ENCODE measurements at places on chromosomes 1 and 21.
A peak's percentile ranks its signal among the peaks of the same experiment; 100 is the strongest.

GRCh38 chr1:78281580-78281979 lies 209.2 kb upstream of the PTGFR start:
- DNase-seq, result no peak

- no peak for DNase-seq
Measured at GRCh38 chr1:210416681-210417080, 88.0 kb downstream of the HHAT start.

- DNase-seq, result no peak
Measured at GRCh38 chr1:87155170-87155569, 173.5 kb upstream of the LMO4 start.

DNA sequence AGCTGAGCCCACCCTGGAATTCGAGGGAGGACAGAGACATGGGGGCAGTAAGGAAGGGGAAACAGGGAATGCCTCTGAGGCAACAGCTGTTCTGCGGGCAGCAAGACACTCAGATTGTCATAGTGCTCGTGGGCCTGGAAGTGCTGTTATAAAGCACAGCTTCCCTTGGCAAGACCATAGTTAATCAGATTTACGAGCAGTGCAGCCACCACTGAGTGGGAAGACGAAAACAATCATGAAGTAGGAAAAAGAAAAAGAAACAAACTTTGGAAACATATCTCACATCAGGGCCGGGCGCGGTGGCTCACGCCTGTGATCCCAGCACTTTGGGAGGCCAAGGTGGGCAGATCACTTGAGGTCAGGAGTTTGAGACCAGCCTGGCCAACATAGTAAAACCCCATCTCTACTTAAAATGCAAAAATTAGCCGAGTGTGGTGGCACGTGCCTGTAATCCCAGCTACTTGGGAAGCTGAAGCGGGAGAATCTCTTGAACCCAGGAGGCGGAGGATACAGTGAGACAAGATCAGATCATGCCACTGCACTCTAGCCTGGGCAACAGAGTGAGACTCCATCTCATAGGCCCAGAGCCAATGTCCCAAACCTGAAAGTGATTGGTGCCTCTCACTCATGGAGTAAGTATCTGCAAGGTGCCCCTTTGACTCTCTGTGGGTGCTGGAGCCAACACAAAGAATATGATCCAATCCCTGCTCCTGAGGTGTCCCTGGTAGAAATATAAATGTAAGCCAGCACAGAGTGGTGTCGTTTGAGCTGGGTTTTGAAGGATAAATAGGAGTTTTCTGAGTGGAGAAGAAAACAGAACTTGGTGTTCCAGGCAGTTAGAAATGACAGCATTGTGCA lies 55.6 kb upstream of the GPR153 start:
- no peak for DNase-seq

DNA sequence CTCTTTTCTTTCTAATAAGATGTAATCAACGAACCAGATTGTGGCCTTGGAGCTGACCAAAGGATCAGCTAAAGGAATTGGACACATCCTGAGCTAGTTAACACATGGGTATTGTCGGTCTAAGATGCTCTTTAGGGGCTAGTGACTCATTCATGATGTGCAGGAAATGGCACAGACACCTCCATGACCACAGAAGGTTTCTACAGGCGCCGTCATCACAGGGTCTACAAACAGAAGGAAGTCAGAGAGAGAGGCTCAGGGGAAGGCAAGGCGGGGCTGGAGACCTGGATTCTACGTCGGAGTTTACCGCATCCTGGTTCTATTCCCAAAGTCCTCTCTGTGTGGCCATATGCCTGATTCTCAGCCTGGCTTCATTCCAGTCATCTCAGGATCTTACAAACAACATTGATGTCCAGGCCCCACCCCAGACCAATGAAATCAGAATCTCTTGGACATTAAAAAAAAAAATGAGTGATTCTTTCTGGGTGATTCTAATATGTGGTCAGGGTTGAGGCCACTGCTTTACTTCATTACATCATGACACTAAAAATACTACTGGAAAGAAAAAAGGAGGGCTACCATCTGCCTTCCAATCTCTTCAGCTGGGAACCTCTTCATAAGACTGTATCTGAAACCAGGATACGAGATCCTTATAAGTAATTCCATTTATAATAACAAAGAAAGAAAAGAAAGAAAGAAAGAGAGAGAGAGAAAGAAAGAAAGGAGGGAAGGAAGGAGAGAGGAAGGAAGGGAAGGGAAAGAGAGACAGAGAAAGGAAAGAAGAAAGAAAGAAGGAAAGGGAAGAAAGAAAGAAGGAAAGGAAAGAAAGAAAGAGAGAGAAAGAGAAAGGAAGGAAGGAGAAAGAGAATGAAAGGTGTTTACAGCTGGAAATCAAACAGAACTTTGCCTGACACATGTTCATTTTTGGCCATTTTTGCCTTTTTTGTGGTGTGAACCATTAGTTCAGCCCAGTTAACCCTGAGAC lies 11.6 kb upstream of the KCNJ15 start:
- peak; percentile 96 for DNase-seq

- no peak for DNase-seq
Measured at GRCh38 chr21:28063241-28064216, 929.1 kb downstream of the LTN1 start.

DNA sequence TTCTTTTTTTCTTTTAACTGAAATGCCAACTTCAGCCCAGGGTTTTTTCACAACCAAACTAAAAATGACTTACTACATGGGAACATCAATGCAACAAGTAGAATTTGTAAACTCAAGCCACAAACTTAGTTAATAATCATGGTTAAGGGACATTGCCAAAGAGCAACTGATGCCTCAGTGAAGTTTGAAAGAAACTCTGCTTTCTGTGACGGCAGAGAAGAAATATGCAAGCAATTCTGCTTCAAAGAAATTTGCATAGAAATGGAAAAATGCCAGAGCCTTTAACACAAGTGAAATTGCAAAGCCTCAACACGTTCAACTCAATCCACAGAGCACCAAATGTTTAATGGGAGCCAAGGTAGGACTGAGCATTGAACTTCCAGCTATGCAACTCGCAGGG lies 5.0 kb upstream of the CHD5 start:
- peak; percentile 86 for DNase-seq

DNA sequence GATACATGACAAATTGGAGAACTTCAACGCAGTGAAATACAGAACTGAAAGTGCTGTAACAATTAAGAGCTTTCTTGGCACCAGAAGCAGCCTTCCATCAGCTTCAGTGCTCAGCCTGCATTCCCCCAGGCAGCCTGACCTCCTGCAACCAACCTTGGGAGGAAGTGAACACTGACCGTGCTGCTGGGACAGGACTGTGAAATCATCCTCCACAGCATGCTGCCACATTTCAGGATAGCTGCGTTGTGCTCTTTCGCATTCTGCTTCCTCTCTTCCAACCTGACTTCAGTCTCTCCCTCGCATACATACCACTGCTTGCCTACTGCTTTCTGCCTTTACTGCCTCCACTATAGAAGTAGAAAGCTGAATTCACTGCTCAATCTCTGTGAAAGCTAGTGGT lies 388.6 kb downstream of the RWDD3 start:
- DNase-seq, result no peak

DNA sequence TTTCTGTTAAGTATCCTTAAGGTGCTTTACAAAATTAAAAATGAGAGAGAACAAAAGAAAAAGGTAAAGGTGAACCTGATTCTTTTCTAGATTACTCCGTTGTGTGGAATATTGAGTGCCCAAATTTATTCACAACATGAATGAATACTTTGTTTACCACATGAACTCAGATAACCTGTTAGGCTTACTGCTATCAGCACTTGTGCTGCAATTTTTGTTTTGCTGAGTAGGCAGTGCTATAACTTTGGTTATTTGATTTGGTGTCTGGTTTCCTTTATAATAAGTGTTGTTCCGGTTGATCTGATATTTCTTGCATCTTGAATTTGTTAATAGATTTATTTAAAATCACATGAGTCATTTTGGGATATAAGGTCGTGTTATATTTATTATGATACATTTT lies 195.9 kb downstream of the NEGR1 start:
- no peak for DNase-seq

Measured in choroid plexus epithelial cell (primary cell).